ENCODE measurements at places on chromosomes 5 and 9. TPM values are rescaled to one million over a fixed set of nuclear protein-coding genes. Genes with fewer than 3 reads are reported as not detected.
A peak's percentile ranks its signal among the peaks of the same experiment; 100 is the strongest.

Gene FLT4
- total RNA-seq = 4.2 TPM

Gene TRPM6
- total RNA-seq = 0.83 TPM

Gene FAM221B
- total RNA-seq = not detected

Gene ANKRD18B
- total RNA-seq = 0.11 TPM

Gene FGF10
- 0.19 TPM for total RNA-seq

Gene F2RL1
- 10.6 TPM for total RNA-seq

Gene PCDHGB6
- total RNA-seq = 7.1 TPM

Gene GPR151
- not detected for total RNA-seq

Gene REEP5
- total RNA-seq = 140 TPM

Gene NTRK2
- 30.1 TPM for total RNA-seq

Gene SLC45A2
- 0.82 TPM for total RNA-seq

Gene BARHL1
- total RNA-seq = not detected

Gene OR1L1
- not detected for total RNA-seq

Gene RNF183
- total RNA-seq = not detected

DNA sequence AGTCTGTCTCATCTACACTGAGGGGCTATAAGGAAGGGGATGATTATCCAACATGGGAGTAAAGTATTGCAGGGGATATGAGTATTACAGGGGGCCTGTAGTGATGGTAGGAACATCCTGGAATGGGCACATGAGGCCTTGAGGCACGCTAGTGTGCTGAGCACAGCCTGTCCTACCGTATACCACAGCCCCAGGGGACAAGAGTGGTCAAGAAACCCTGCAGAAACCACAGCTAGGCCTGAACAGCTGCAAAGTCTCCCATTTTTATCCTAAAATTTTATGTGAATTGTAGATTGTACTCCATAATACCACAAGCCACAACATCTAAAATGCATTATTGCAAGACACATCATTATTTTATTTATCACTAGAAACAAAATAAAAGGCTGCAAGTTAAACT, 136.3 kb upstream of the ASTN2 start:
- no peaks in the 10 kb centered on the region for H3K27me3 ChIP-seq
- DNase-seq = no peak
- H3K4me1 ChIP-seq = no peaks in the 10 kb centered on the region
- no peaks in the 10 kb centered on the region for H3K36me3 ChIP-seq

DNA sequence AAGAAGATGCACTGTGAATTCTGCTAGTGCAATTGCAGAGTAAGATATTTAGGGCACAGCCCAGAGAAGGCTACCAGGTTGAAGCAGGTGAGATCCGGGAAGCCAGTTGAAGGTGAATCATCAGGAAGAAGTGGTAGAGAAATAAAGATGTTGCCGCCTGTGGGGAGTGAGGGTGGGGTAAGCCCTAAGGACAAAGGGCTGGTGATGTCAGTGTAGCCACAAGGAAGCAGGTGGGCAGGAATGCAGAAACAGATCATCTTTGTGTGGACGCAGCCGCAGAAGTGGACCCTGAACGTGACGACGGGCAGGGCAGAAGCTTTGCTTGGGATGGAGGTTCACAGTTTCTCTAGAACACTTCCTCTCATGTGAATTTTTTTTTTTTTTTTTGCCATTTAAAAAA, 164.2 kb downstream of the ACTL7B start:
- H3K27me3 ChIP-seq = no peaks in the 10 kb centered on the region
- H3K27ac ChIP-seq = no peak overlapping the region
- H3K4me1 ChIP-seq = no peaks in the 10 kb centered on the region
- H3K36me3 ChIP-seq = no peaks in the 10 kb centered on the region
- DNase-seq = no peak

DNA sequence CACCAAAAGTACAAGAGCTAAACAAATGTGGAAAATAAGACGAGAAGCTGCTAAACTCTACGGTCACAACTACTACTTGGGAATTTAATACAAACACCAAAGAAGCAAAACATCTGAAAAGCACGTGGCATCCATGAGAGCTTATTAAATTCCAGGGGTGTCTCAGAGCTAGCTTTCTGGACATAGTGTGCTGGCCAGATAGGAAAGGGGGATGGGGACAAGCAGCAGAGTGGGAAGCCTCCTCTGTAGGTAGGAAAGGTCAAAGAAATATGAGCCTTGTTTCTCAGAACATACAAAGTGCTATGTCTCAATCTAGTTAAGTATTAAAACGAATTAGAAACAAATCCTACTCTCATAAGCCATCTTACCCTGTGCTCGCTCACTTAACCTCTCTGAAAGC, 51.3 kb upstream of the GOLPH3 start:
- no peaks in the 10 kb centered on the region for H3K27me3 ChIP-seq
- H3K27ac ChIP-seq = peak overlapping the region; percentile 81

DNA sequence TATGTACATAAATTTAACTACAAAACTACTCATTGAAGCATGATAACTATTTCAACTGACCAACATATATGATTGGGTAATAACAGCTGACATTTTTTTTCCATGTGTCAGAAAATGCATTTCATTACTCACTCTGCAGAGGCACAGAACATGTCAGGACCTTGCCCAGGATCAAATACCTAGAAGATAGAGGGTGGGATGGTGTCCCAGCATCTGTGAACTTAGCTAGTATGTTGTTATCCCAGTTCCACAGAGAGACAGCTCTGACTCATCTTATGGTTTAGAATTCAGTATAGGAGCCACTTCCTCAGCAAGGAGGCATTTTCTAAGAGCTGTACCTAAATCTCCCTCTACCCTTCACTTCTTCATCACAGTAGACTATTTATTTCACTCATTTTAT, 1198.6 kb upstream of the ACO1 start:
- no peak for DNase-seq
- H3K27ac ChIP-seq = no peak overlapping the region
- no peak overlapping the region for H3K4me3 ChIP-seq
- no peaks in the 10 kb centered on the region for H3K27me3 ChIP-seq
- no peaks in the 10 kb centered on the region for H3K4me1 ChIP-seq

GRCh38 chr9:16310278-16311110, 560.0 kb downstream of the BNC2 start:
- no peak overlapping the region for H3K27ac ChIP-seq
- H3K4me1 ChIP-seq = no peaks in the 10 kb centered on the region

DNA sequence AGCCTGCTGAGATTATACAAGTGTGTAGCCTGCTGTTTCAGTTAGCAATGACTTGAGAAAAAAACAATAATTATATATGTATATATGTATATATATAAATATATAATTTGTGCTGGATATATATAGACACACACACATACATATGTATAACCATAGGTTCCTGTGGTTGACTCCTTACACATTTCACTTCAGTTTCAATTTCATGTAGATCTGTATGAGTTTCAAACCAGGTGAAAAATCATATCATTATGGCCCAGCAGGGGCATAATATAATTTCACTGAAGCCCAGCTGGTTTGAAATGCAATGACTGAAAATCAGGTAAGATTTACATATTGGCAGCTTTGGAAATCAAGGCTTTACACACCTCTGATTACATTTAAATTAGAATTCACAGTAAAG, 690.4 kb upstream of the CDH18 start:
- no peak overlapping the region for H3K27ac ChIP-seq
- H3K4me1 ChIP-seq = no peaks in the 10 kb centered on the region
- DNase-seq = no peak

DNA sequence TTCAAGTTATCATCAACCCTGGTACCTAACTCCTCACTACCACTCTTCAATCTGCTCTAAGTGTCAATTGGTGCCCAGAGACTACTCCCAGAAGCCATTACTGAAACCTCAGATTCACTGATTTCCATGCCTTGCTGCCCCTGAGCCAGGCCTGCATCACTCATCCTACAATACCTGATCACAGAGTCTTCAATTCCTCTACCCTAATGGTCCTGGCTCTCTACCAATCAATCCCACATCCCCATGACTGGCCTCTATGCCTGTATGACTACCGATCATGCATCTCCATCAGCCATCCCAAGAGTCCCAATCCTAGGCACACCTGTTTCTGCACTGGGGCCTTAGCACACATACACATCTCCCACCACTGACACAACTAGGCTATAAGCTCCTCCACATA, 2.5 kb downstream of the ZNF484 start:
- H3K27me3 ChIP-seq = no peaks in the 10 kb centered on the region
- no peak overlapping the region for H3K27ac ChIP-seq
- no peaks in the 10 kb centered on the region for H3K4me1 ChIP-seq
- DNase-seq = no peak
- H3K4me3 ChIP-seq = no peak overlapping the region
- no peaks in the 10 kb centered on the region for H3K36me3 ChIP-seq

- H3K27me3 ChIP-seq = no peaks in the 10 kb centered on the region
- H3K27ac ChIP-seq = no peak overlapping the region
- H3K4me3 ChIP-seq = no peak overlapping the region
- DNase-seq = no peak
- no peaks in the 10 kb centered on the region for H3K36me3 ChIP-seq
- peaks cover 24% of the 10 kb centered on the region for H3K4me1 ChIP-seq
These were observed 216.0 kb downstream of the SMARCA2 start for GRCh38 chr9:2231101-2231500.

DNA sequence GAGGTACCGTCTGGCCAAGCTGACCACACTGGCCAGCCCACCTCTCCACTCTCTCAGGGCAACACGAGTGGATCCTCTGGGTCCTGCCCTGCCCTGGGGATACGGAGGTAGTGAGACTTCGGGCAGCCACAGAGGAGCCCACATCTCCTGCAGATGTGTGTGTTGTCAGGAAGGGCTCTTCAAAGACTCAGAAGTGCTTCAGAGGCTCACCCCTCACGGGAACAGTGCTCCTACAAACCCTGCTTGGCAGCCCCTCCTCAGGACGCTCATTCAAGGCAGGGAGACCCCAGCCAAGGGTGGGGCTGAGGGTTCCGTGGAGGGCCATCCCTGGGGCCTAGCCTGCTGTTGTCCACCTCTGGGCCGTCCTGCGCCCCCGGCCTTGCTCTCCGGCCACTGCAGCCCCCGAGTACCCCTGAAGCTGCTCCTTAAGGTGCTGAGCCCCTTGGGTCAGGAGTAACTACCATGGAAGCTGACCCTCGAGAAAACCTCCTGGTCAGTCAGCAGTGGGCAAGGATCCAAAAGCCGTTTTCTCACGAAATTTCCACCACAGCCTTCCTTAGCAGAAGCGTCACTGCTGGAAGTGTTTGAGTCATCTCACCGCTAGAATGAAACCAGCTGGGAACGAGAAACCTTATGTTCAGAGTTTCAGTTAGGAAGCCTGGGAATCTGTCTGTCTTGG, 23.2 kb upstream of the LRRC14B start:
- H3K4me1 ChIP-seq = peaks cover 16% of the 10 kb centered on the region
- H3K4me3 ChIP-seq = no peak overlapping the region
- no peaks in the 10 kb centered on the region for H3K27me3 ChIP-seq
- H3K36me3 ChIP-seq = no peaks in the 10 kb centered on the region
- DNase-seq = no peak
- H3K27ac ChIP-seq = no peak overlapping the region

- peak overlapping the region; percentile 6 for H3K27ac ChIP-seq
- no peaks in the 10 kb centered on the region for H3K36me3 ChIP-seq
- H3K4me3 ChIP-seq = no peak overlapping the region
These were observed 39.2 kb upstream of the NKD2 start for GRCh38 chr5:969408-969839.

DNA sequence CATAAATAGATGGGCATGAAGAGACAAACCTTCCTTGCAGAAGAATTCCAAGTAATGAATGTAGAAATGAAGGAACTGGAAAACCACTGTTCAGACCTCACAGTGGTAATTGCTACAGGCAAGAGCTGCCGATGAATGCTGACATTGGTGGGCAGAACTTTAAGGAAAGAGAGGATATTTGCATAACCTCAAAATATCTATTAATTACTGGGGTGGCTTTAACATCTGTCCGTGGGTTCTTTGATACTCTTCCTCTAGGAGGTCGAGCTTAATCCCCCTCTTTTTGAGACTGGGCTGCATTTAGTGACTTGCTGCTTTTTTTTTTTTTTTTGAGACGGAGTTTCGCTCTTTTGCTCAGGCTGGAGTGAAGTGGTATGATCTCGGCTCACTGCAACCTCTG, 34.7 kb downstream of the LAMC3 start:
- H3K27me3 ChIP-seq = no peaks in the 10 kb centered on the region
- no peak for DNase-seq
- H3K4me3 ChIP-seq = no peak overlapping the region
- H3K36me3 ChIP-seq = no peaks in the 10 kb centered on the region
- no peak overlapping the region for H3K27ac ChIP-seq
- no peaks in the 10 kb centered on the region for H3K4me1 ChIP-seq

- H3K36me3 ChIP-seq = no peaks in the 10 kb centered on the region
- H3K27ac ChIP-seq = no peak overlapping the region
- no peaks in the 10 kb centered on the region for H3K27me3 ChIP-seq
- DNase-seq = no peak
- no peak overlapping the region for H3K4me3 ChIP-seq
These were observed 100.0 kb downstream of the NLN start for GRCh38 chr5:65821966-65822365.

DNA sequence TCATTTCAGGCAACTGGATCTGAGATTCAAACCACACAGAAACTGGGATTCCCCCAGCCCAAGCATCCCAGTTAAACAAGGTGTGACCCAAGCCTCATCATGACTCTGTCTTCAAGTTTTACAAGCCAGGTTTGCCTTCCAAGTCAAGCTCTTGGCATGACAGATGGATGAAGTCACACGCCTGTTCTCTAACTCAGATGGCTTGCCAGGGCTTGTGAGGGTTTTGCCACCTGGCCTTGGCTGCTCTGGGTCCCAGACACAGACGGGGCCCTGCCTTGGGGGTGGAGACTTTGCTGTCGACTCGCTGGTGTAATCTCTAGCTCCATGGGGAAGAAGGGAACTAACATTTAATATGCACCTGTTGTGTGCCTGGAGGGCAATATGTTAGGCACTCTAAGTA, 95.8 kb upstream of the RARS1 start:
- H3K4me3 ChIP-seq = no peak overlapping the region
- no peak overlapping the region for H3K27ac ChIP-seq
- H3K4me1 ChIP-seq = no peaks in the 10 kb centered on the region
- DNase-seq = no peak
- no peaks in the 10 kb centered on the region for H3K36me3 ChIP-seq
- no peaks in the 10 kb centered on the region for H3K27me3 ChIP-seq

GRCh38 chr9:92522983-92523970, 12.5 kb downstream of the ECM2 start:
- no peak for DNase-seq
- H3K4me3 ChIP-seq = no peak overlapping the region
- H3K27ac ChIP-seq = no peak overlapping the region
- no peaks in the 10 kb centered on the region for H3K27me3 ChIP-seq
- H3K4me1 ChIP-seq = no peaks in the 10 kb centered on the region

GRCh38 chr9:113979343-113980127, 98.6 kb downstream of the AMBP start:
- no peak overlapping the region for H3K4me3 ChIP-seq
- H3K4me1 ChIP-seq = no peaks in the 10 kb centered on the region
- no peaks in the 10 kb centered on the region for H3K27me3 ChIP-seq
- H3K36me3 ChIP-seq = no peaks in the 10 kb centered on the region
- DNase-seq = no peak
- H3K27ac ChIP-seq = no peak overlapping the region

GRCh38 chr5:135140446-135141204, 106.6 kb upstream of the PITX1 start:
- H3K4me1 ChIP-seq = no peaks in the 10 kb centered on the region
- no peak overlapping the region for H3K27ac ChIP-seq
- no peak overlapping the region for H3K4me3 ChIP-seq
- H3K27me3 ChIP-seq = no peaks in the 10 kb centered on the region
- DNase-seq = peak; percentile 63

- H3K36me3 ChIP-seq = no peaks in the 10 kb centered on the region
- no peaks in the 10 kb centered on the region for H3K4me1 ChIP-seq
- no peak for DNase-seq
- H3K4me3 ChIP-seq = no peak overlapping the region
- no peaks in the 10 kb centered on the region for H3K27me3 ChIP-seq
These were observed 292.4 kb downstream of the EFNA5 start for GRCh38 chr5:107378218-107378899.
